Hematopoietic multipotent progenitor cell treated with erythropoietin and hydrocortisone succinate and interleukin-3 and kit ligand, for 15 days (in vitro differentiated cells): ENCODE measurements at places on chromosomes 1 and 21.
A peak's percentile ranks its signal among the peaks of the same experiment; 100 is the strongest.

GRCh38 chr1:33971913-33972312 is 108.0 kb downstream of the HMGB4 start:
- DNase-seq, result no peak

GRCh38 chr1:246510147-246511030 is 3.3 kb upstream of the SMYD3 start:
- DNase-seq, result no peak

- no peak for DNase-seq
These were observed 154.2 kb downstream of the CNIH3 start for GRCh38 chr1:224770336-224770693.

DNA sequence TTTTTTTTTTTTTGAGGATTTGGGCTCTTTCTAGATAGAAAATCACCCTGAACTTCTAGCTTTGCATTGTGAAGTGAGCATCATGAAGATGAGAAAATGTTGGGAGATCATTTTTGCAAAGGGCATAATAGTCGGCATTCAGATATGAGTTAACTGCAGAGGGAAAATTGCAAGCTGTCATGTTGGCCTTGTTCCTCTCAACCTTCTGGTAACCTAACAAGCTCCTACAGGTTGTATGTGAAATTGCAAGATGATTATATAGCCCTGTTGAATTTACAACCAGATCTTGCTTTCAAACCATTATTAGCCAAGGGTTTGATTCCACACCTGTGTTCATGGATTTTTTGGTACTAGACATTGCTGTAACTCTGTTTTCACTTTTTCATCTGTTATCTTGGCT is 2.2 kb downstream of the ELOA start:
- peak; percentile 73 for DNase-seq

GRCh38 chr1:43039228-43040055 is 80.8 kb upstream of the SLC2A1 start:
- DNase-seq, result no peak

GRCh38 chr1:230216896-230217295 is 149.9 kb downstream of the GALNT2 start:
- DNase-seq, result no peak

DNA sequence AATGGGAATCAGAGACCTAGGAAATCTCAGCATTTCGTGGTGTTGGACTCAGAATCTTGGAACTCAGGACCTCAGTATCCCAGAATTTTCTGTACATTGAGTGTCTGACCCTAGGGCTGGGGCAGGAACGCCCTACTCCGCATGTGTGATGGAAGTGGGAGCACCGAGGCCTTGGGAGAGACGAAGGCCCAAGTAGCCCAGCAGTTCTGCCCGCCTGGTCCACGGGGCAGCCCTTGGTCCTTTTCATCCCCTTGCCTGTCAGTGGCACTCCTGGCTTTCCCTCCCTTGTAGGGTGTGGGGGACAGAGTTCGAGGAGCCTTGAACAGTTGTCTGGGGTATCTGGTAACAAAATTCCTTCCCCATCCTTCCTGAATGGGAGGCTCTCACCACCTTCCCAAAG is 10.2 kb downstream of the A3GALT2 start:
- no peak for DNase-seq

GRCh38 chr1:174654560-174654959 is 206.8 kb downstream of the GPR52 start:
- no peak for DNase-seq

GRCh38 chr1:19058476-19058797 is 102.0 kb upstream of the IFFO2 start:
- DNase-seq, result no peak
